ENCODE measurements at places on chromosomes 4 and X.

GRCh38 chrX:104112326-104112951, at the start of gene ZCCHC18:
Gene ZCCHC18 (plus strand): TSS chrX:104112523. CDS start chrX:104114112, 1,589 bp downstream.
- peak; percentile 53 for DNase-seq

GRCh38 chr4:139958739-139959098, 195.3 kb downstream of the MAML3 start:
- DNase-seq: no peak

DNA sequence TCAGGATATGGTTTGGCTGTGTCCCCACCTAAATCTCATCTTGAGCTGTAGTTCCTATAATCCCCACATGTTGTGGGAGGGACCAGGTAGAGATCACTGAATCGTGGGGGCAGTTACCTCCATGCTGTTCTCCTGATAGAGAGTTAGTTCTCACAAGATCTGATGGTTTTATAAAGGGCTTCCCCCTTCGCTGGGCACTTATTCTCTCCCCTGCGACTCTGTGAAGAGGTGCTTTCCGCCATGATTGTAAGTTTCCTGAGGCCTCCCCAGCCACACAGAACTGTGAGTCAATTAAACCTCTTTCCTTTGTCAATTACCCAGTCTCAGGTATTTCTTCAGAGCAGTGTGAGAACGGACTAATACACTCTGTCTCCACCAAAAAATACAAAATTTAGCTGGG, 291.9 kb downstream of the BCOR start:
- no peak for DNase-seq

DNA sequence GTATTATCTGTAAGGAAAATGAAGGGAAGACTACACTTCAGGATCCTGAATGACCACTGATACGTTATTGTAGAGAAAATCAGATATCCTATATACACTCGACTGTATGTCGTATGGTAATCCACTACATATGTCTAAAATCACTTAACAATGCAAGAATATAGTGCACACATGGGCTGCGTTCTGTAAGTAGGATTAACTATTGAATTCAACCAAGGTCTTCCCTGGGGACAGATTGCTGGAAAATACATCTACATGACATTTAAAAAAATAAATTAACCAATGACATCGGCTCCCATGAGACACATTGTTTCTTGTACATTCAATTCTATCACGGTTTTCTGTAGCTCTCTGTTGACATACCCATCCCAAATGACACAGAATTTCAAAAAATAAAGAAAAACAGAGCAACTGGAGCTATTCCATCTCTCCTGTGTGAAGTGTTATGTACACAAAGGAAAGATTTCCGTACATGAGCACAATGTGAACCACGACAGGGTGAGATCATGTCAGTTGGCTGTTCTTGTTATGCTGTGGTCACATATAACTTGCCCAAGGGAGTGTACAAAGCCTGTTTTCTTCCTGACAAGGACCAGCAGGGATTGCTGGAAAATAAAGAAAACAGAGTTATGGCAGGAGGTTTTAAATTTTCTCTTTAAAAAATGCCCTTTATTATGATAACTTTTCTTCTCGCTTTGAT, 6.1 kb downstream of the ENOX2 start:
- no peak for DNase-seq

DNA sequence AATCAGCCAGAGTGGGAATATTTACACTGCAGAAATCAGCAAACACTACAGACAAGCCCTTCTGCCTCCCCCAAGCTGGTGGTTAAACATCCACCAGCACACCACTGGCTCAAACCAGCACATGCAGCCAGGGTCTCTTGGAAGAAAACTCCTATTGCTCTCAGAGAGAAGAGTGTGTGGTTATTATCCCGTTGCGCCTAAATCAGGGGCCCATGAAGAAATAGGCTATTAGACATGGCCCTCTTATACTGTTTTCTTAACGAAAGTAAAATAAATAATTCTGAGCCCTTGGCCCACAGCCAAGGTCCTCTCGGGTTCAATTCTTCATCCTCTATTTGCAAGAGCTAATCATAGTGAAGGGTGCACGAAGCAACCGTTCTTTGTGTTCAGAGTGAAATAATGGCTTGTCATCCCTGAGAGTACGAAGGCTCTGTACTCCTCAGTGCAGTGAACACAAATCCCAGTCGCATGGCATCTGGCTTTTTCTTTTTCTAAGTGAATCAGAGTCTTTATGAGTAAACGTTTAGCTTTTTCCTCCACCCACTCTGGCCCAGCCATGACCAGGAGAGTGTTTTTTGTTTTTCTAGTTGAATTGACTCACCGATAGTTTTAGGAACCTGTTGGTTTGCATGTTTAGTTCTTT, 33.4 kb upstream of the RBM47 start:
- DNase-seq: no peak

- no peak for DNase-seq
These were observed 41.3 kb upstream of the SPP1 start for GRCh38 chr4:87934157-87934704.

DNA sequence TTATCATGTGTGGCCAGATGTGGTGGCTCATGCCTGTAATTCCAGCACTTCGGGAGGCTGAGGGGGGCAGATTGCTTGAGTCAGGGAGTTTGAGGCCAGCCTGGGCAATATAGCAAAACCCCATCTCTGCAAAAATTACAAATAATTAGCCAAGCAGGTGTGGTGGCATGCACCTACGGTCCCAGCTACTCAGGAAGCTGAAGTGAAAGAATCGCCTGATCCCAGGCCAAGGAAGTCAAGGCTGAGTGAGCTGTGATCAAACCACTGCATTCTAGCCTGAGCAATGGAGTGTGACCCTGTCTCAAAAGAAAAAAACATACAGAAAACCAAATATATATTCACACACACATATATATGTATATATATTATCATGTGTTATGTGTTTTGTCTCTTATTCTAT, 15.0 kb downstream of the APELA start:
- DNase-seq: no peak

- no peak for DNase-seq
These were observed 70.7 kb upstream of the DCLK2 start for GRCh38 chr4:150007512-150007911.

DNA sequence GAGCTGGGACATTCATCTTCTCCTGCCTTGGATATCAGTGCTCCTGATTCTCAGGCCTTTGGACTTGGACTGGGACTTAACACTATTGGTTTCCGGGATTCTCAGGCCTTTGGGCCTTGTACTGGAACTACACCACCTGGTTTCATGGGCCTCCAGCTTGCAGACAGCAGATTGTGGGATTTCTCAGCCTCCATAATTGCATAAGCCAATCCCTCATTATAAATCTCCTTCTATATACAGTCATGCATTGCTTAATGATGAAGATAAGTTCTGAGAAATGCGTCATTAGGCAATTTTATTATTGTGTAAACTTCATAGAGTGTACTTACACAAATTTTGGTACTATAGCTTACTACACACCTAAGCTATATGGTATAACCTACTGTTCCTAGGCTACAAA, 8.9 kb upstream of the CCNG2 start:
- no peak for DNase-seq

GRCh38 chrX:114500622-114501021, 83.3 kb upstream of the HTR2C start:
- DNase-seq: no peak
